ENCODE measurements at places on chromosomes 16 and 17.

DNA sequence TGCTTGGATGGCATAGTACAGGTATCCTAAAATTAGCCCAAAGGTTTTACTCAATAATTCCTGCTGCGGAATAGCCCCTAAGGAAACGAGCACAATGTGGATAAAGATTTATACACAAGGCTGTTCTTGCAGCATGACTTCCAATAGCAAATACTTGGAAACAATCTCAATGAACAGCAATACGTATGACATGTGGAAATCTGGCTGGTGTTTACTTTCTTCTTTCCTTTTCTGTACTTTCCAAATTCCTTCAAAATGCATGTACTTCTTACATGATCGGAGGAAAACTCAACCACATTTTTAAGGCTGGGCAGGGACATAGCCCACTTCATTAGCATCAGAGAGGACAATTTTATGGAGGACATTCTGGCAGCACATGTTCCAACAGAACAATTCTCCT, 86.6 kb downstream of the C16orf95 start:
- DNase-seq, result no peak

GRCh38 chr17:60371818-60372510, 20.0 kb downstream of the USP32 start:
- no peak for DNase-seq

GRCh38 chr16:49590166-49590871, 216.7 kb downstream of the C16orf78 start:
- no peak for DNase-seq

DNA sequence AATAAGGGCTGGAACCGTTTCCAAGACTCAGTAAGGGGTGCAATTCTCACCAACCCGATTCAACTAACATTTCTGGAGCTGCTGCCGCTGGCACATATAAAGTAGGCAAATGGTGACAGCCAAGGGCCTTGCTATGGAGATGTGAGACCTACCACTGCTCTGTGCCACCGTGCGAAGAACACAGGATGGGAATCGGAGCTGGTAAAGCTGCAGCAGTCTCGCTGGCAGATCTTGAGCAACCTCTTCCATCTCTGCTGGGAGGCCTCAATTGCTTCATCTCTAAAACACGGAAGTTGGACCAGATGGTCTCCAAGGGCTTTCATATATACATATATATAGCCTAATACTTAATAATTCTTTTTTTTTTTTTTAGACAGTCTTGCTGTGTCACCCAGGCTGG, 128.9 kb upstream of the RCVRN start:
- no peak for DNase-seq

DNA sequence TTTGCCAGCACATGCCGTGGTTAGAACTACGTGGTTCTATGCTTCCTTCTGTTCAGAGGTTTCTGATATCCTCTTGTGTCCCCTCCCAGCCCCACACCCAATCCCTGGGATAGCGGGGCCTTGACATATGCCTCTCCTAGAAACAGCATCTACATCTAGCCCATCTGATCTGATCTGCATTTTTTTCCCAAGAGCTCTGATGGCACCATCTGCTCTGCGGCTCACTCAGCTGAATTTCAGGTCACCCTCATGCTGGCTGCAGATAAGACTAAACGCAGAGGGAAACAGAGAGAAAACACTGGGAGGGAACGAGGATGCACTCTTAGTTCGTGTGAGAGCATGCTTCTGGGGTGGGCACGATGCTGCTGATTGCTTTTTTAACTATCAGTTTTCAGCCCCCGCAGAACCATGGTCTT, 10.7 kb downstream of the WIPI1 start:
- DNase-seq, result no peak

DNA sequence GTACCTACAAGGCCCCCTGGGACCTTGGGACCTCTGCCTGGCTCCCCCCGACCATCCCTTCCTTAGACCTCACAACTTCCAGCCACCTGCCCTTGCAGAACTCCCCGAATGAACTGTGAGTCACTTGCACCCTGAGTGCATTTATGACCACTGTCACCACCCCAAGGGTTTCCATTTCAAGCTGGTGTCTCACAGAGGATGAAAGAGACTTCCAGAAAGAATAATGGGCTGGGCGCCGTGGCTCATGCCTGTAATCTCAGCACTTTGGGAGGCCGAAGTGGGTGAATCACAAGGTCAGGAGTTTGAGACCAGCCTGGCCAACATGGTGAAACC, 124.5 kb upstream of the CIBAR2 start:
- DNase-seq, result no peak

GRCh38 chr16:78285437-78285922, 186.0 kb downstream of the WWOX start:
- DNase-seq, result no peak

DNA sequence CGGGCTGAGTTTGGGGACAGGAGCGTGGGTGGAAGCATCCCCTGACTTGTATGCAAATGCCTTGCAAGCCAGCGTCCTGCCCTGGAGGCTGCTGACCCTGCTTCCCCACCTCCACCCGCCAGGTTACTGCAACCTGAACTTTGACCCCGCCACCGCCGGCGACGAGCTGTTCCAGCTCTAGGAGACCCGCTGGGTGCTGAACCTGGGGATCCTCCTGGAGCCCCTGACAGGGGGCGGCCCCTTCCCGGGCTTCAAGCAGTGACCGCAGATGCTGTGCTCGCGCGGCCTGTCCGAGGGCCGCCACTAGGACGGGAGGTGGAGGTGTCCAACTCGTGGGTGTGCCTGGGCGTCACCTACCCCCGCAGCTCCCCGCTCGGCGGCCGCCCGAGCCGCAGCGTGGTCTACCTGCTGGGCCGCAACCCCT, 10.7 kb upstream of the SLC16A5 start:
- no peak for DNase-seq

- DNase-seq, result no peak
Measured at GRCh38 chr16:85473323-85473722, 139.8 kb upstream of the GSE1 start.

DNA sequence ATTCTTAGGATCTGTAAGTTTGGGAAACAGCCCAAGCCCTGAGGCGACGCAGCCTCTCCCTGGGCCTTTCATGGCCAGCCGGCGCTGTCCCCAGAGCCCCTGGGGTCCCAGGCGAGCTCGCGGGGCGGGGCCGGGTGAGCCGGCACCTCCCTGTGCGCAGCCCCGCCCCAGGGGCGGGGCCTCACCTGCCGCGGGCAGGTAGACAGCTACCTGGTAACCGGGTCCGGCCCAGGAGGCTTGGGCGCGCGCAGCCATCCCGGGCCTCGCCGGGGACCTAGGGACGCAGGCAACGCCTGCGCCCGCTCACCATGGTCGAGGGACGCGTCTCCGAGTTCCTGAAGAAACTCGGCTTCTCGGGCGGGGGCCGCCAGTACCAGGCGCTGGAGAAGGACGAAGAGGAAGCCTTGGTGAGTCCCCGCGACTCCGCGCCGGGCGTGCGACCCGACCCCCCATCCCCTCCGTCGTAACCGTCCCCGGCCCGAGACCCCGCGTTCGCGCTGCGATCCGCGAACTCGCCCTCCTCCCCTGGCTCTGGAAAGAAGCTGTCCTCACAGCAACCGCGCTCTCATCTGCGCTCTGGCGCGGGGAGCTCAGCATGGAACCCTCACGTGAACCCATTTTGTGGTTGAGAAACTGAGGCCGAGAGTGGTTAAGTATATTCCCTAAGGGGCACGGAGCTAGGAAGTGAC, at the start of gene ATP2C2:
ATP2C2 (plus strand) TSS at position 231 of the 689 bp plus-strand sequence; CDS start at position 309, 78 bp downstream.
- no peak for DNase-seq

- no peak for DNase-seq
Measured at GRCh38 chr17:48577330-48577945, 712 bp downstream of the HOXB4 start.

DNA sequence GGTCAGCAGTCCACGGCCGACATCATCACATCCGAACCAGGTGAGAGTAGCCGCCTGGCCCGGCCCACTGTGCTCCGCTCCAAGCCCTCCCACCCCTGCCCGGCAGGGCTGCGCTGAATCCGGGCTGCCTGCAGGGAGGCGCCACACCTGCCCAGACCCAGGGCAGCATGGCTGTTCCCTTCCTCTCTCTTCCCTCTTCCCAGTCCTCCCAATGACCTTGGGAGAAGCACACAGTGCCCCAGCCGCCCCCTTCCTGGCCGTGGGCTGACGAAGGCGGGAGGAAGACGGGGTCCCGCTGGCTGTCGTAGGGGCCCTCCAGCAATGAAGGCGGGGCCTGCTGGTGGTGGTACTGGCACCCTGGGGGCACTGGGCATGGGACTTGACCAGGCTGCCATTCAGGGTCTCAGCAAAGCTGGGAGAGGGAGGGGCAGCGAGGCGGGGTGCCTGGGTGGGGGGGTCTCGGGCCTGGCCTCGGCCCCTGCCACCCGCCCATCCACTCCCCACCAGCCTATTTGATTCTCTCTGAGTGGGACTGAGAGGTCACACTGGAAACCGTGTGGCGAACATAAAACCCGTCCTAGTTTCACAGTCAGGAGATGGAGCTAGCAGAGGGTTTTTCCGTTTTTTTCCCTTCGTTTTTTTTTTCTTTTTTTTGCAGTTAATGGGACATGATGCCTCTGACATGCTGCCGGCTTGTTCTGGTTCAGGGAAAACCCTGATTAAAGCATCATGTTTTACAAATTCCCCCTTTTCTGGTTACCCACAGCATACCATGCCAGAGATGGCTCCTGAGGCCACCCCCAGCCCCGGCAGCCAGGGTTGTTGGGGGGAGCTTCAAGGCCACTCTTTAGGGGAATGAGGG, 50.6 kb downstream of the BAHCC1 start:
- no peak for DNase-seq

DNA sequence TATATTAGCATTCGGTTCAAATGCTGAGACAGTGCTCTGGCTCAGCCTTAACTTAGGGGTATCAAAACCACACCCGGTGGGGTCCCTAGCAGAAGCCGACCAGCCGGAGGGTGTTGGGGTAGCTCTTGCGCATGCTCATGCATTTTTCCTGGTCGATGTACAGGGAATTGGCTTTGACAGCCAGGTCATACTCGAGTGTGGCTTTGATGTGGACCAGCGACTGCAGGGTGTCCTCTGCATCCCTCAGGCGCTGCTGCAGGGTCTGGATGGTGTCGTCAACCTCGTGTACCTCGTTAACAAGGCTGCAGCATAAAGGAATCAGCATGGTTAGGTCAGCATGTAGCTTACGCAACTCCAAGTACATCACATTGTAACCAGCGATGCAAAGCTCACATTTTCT, 37.5 kb downstream of the TEKT3 start:
- DNase-seq, result no peak

DNA sequence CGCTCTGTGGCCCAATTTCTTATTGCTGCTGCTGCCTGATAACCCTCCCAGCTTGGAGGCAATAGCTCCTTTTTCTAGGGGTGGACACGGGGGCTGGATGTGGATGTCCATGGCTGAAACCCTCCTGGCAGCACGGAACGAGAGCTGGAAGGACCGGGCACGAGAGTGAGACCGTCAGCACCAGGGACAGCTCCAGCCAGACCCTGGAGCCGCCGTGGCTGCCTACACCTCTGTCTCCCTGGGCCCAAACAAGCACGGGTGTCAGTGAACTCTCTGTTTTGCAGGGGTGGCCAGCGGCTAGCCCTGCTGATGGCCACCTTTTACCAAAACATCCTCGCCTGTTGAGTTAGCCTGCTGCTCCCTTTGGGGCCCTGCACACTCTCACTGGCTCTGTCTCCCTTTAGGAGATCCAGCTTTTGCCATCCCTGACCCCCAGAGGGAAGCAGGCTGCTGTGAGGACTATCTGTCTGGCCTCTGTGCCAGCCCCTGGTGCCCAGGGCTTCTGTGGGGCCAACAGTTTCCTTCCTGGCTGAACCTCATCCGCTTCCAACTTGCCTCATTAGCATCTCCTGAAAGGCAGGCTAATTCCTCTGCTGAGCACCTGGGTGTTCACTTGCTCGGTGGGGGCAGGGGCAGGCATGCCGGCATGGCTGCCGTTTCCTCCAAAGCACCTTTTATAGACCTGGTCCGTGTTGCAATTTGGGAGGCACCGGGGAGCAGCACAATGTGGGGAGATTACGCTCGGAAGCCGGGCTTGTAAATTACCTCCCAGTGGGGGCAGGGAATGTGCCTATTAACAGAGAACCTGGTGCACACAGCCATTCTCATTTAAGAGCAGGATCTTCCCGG, 118.1 kb downstream of the ENGASE start:
- no peak for DNase-seq

GRCh38 chr17:45170931-45171337, 9.3 kb downstream of the HEXIM2 start:
- DNase-seq, result no peak

- DNase-seq, result no peak
Measured at GRCh38 chr17:11840052-11840451, 157.2 kb downstream of the ZNF18 start.

- DNase-seq, result no peak
Measured at GRCh38 chr17:3643889-3644349, 7.4 kb downstream of the CTNS start.

DNA sequence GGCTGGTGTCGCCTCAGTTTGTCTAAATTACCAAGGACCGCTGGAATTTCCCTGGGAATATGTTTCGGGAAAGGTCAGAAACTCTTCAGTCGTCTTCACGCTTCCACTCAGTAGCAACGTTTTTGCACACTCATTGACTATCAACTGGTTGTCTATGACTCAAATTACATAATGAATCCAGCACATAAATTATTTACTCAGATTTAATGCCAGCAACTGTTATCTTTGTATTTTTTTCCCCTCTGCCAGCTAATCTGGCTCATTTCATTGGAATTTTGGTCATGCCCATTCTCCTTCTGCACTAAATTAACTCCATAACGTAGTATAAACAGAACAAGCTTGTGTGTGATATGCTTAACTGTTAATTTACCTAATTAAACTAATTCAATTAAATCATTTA, 372.7 kb upstream of the ZFHX3 start:
- DNase-seq, result no peak

DNA sequence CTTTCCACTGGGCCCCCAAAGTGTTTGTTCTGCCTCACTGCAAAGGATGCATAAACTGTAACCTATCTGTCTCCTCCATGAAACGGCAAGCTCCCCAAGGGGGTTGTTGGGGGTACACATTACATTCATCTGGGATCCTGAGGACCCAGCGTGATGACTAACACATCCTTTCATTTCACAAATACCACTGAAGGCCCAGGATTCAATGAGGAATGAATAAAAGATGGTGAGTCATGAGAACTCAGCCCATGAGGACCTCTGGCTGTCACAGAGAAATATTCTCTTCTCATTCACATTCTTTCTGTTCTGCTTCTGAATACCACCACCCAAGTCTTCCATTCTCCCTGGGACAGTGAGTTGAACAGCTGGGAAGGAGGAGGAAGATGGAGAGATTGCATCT, 149.8 kb downstream of the RBFOX3 start:
- DNase-seq, result no peak

DNA sequence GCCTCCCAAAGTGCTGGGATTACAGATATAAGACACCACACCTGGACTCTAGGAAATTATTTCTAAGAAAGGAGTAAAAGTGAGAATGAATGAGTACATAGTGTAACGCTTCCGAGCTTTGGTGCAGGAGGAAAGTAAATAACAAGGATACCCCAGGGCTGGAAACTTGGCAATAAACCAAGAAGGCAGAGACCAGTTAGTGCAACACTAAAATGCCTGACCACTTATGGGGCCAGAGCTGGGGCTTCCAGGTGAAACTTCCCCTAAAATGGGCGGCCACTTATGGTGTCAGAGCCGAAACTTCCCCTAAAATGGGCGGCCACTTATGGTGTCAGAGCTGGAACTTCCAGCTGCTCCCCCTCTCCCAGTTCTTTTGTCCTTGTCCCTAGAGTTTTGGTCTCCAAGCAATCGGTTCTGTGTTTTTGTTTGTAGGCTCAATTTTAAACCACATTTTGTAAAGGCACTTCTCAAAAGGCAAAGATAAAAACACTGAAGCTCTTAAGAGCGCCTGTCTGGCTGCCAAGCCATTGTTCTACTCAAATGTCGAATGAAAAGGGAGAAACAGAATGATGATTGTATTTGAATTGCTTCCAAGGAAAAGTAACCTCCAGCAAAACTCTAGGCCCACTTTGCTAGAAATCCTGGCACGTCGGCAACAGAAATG, 63.9 kb downstream of the NXN start:
- DNase-seq, result no peak

- DNase-seq, result no peak
Measured at GRCh38 chr17:78828470-78829185, 12.0 kb downstream of the USP36 start.

All from effector memory CD4-positive, alpha-beta T cell (primary cell).